Type B pancreatic cell (in vitro differentiated cells): ENCODE measurements at places on chromosomes 11 and 22. TPM values are rescaled to one million over a fixed set of nuclear protein-coding genes. Genes with fewer than 3 reads are reported as not detected.

GRCh38 chr11:3121416-3121815 is 43.7 kb downstream of the OSBPL5 start:
- no peaks in the 10 kb centered on the region for H3K27me3 ChIP-seq
- no peak for DNase-seq
- no peaks in the 10 kb centered on the region for H3K4me1 ChIP-seq
- no peak overlapping the region for H3K4me3 ChIP-seq
- peaks cover 16% of the 10 kb centered on the region for H3K36me3 ChIP-seq
- H3K27ac ChIP-seq, result no peak overlapping the region

GRCh38 chr11:21928847-21929246 is 264.0 kb upstream of the ANO5 start:
- H3K4me1 ChIP-seq, result no peaks in the 10 kb centered on the region
- H3K4me3 ChIP-seq, result no peak overlapping the region
- no peak for DNase-seq
- no peaks in the 10 kb centered on the region for H3K27me3 ChIP-seq
- no peaks in the 10 kb centered on the region for H3K36me3 ChIP-seq

DNA sequence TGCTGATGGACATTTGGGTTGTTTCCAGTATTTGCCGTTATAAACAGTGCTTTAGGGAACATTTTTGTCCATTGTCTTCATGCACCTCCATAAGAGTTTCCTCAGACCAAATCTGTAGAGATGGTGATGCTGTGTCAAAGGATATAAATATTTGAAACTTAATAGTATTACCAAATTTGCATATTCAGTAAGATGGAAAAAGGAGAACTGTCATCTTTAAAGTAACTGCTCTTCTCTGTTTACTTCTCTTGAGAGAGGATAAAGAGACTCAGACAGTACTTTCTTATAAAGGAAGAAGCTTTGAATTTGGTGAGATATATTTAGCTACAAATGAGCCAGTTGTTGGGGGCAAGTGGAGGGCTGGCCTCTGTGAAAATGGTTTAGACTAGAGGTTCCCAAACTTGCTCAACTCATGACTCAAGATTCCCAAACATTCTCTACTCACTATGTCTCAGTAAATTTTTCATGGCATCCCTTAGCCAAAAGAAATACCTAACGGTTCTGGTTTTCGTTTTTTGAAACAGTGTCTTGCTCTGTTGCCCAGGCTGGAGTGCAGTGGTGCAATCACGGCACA is 26.2 kb downstream of the SHISA8 start:
- no peak overlapping the region for H3K4me3 ChIP-seq
- H3K4me1 ChIP-seq, result no peaks in the 10 kb centered on the region
- no peak for DNase-seq
- no peak overlapping the region for H3K27ac ChIP-seq
- peaks cover 23% of the 10 kb centered on the region for H3K36me3 ChIP-seq
- H3K27me3 ChIP-seq, result no peaks in the 10 kb centered on the region

GRCh38 chr22:31944700-31945442 is 536 bp downstream of the YWHAH start:
- H3K27ac ChIP-seq, result no peak overlapping the region
- H3K4me3 ChIP-seq, result peak overlapping the region; percentile 93
- DNase-seq, result no peak
- H3K27me3 ChIP-seq, result no peaks in the 10 kb centered on the region

DNA sequence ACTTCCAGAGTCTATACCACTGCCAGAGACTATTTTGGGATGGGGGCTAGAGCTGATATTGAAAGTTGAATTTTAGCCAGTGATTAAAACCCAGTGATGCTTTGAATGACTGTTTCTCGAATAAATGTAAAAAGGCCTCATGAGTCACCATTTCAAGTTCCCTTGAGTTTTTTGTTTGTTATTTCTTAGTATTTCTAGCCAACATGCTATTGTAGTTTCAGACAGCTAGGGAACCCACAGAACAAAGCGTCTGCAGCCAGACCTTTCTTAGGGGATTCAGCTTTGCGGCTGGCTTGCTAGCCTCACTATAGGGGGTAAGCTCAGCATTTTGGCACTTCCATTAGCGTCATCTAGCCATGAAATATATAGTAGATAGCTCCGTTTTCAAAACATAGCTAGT is 66.5 kb downstream of the DBX1 start:
- H3K27ac ChIP-seq, result no peak overlapping the region
- DNase-seq, result no peak
- peaks cover 26% of the 10 kb centered on the region for H3K4me1 ChIP-seq

DNA sequence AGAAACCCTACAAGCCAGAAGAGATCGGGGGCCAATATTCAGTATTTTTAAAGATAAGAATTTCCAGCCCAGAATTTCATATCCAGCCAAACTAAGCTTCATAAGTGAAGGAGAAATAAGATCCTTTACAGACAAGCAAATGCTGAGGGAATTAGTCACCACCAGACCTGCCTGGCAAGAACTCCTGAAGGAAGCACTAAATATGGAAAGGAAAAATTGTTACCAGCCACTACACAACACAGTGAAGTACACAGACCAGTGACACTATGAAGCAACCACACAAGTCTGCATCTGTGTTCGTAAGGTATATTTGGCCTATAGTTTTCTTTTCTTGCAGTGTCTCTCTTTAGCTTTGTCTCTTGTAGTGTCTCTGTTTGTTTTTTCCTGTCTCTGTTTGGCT is 29.0 kb downstream of the TMEM225 start:
- no peak for DNase-seq
- no peaks in the 10 kb centered on the region for H3K27me3 ChIP-seq
- H3K27ac ChIP-seq, result no peak overlapping the region
- no peaks in the 10 kb centered on the region for H3K36me3 ChIP-seq
- no peak overlapping the region for H3K4me3 ChIP-seq

GRCh38 chr22:28582806-28583205 is 96.8 kb downstream of the TTC28 start:
- H3K36me3 ChIP-seq, result no peaks in the 10 kb centered on the region
- peak overlapping the region; percentile 36 for H3K27ac ChIP-seq

DNA sequence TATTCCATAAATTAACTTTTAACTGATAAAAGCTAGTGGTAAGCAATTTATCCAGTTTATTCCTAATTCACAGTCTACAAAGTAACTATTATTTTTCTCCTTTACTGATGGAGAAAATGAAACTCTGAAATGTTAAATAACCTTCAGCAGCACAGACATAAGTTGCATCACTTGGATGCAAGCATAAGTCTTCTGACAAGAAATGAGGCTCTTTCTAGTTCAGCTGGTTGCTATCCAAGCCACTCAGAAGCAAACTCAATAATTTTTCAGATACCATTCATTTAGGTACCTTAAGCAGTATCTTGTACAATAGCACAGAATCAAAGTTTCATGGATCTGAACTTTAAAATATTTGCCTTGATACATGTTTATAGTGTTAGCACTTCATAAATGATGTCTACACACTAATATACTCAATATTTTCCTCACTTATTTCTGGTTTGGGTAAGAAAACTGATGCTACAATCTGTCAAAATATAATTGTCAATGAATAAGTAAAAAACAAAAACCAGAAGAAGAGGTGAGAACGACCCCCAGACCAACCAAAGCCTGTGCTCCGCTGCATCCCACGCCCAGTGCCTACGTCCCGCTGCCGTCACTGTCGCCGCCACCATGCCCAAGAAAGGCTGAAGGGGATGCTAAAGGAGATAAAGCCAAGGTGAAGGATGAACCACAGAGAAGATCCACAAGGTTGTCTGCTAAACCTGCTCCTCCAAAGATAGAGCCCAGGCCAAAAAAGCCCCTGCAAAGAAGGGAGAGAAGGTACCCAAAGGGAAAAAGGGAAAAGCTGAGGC is 18.1 kb downstream of the FAM168A start:
- H3K4me1 ChIP-seq, result peaks cover 27% of the 10 kb centered on the region
- no peak for DNase-seq
- no peak overlapping the region for H3K27ac ChIP-seq
- no peak overlapping the region for H3K4me3 ChIP-seq
- no peaks in the 10 kb centered on the region for H3K27me3 ChIP-seq

GRCh38 chr11:61834278-61835048 is 6.4 kb downstream of the FADS2 start:
- H3K27me3 ChIP-seq, result no peaks in the 10 kb centered on the region
- peaks cover 35% of the 10 kb centered on the region for H3K4me1 ChIP-seq
- H3K4me3 ChIP-seq, result no peak overlapping the region
- H3K36me3 ChIP-seq, result peaks cover 16% of the 10 kb centered on the region

DNA sequence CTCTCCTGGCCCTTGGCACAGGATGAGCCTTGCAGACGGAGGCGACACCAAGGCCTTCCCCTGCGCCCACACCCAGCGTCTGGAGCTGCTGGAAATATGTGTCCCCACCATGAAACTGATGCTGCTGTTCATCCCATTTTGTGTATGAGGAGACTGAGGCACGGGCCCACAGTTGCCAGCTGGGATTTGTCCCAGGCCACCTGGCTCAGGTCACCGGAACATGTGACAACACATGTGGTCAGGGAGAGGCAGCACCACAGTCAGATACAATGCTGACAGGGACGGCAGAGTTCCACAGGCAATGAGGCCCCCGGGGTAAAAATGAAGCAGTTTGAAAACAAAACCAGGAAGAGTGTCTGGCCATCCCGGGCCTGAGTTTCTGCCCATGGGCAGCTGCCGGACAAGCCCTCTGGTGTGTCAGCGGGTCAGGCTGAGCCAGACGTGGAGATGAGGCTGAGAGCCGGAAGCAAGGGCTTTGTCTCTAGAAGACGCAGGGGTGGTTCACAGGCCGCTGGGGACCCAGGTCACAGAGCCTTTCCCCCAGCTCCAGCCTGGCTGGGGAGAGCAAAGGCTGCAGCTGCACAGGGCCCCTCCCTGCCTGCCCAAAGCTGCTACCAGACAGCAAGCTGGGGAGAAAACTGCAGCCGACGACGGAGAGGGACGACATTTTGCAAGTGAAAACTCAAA is 80.7 kb downstream of the CDKN1C start:
- H3K36me3 ChIP-seq, result no peaks in the 10 kb centered on the region
- peak; percentile 65 for DNase-seq

DNA sequence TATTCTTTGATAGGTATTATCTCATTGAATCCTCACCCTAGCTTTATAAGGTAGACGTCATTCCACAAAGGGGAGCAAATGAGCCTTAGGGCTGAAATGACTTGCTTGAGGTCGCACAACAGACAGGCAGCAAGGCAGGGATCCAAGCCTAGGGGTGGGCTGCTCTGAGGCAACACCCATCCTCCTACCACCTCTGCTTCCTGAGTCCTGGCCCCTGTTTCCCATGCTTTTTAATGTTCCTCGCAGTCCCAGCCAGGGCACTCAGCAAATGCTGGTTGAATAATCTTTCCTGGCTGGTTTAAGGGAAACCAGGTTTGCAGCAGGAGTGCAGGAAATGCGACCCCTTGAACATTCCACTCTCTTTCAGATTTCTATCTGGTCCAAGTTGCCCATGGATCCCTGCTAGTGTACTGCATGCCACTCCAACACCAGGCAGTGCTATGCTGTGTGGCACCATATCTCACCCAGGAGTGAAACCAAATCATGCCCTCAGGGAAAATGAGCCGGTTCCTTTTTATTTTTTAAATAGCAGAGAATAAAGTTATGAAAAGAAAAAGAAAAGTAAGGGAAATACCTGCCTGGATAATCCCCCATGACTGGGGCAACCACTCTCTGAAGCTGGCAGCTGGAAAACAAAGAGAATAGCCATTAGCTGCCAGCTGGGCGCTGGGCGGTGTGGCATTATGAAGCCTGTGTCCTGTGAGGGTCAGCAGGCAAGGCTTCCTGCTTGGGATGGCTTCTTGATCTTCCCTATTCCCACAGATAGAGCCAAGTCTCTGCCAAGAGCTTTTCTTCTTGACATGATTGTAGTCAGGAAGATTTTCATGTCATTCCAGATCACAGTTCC is 21.8 kb downstream of the MICAL2 start:
- no peak overlapping the region for H3K27ac ChIP-seq
- no peaks in the 10 kb centered on the region for H3K36me3 ChIP-seq
- H3K4me3 ChIP-seq, result no peak overlapping the region
- no peak for DNase-seq
- H3K27me3 ChIP-seq, result no peaks in the 10 kb centered on the region

DNA sequence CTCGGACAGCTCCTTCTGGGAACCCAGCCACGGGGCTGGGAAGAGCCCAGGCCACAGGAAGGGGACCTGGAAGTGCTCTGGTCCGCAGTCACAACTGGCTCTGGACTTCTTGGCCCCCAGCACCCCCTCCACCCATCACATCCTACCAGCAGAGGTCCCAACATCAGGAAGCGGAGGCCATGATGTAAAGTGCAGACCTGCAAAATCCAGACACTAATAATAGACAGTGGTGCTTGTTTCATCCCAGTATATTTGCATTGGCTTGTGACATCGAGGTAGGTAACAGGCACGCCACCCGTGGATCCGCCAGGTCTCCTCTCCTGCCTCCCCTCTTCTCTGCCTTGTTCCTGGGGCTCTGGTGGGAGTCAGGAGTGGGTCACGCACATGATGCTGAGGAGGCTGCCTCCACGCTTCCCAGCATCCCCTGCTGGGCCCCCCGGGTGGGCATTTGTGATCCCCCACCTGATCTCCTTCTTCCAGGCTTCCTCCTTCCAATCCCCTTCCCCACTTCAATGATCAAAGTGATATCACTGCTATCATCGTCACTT is 1454.0 kb downstream of the BRD1 start:
- peaks cover 8% of the 10 kb centered on the region for H3K4me1 ChIP-seq
- peaks cover 54% of the 10 kb centered on the region for H3K27me3 ChIP-seq
- no peak overlapping the region for H3K27ac ChIP-seq

GRCh38 chr11:122791411-122791810 is 46.9 kb upstream of the CRTAM start:
- no peak overlapping the region for H3K27ac ChIP-seq
- no peak for DNase-seq

Gene PGR
- 0.29 and 0.64 TPM in 2 replicates for total RNA-seq

Gene L3MBTL2
- 24.5 and 32.7 TPM in 2 replicates for total RNA-seq

Gene RFPL2
- total RNA-seq, result 0.43 and 0.69 TPM in 2 replicates

Gene PLEKHA7
- 64.7 and 177 TPM in 2 replicates for total RNA-seq

Gene APOBEC3B
- 6.7 and 7.1 TPM in 2 replicates for total RNA-seq

Gene NCF4
- total RNA-seq, result 0.59 TPM in 1 of 2 replicates, not detected in the other
